ENCODE measurements at places on chromosomes 7 and 10.

DNA sequence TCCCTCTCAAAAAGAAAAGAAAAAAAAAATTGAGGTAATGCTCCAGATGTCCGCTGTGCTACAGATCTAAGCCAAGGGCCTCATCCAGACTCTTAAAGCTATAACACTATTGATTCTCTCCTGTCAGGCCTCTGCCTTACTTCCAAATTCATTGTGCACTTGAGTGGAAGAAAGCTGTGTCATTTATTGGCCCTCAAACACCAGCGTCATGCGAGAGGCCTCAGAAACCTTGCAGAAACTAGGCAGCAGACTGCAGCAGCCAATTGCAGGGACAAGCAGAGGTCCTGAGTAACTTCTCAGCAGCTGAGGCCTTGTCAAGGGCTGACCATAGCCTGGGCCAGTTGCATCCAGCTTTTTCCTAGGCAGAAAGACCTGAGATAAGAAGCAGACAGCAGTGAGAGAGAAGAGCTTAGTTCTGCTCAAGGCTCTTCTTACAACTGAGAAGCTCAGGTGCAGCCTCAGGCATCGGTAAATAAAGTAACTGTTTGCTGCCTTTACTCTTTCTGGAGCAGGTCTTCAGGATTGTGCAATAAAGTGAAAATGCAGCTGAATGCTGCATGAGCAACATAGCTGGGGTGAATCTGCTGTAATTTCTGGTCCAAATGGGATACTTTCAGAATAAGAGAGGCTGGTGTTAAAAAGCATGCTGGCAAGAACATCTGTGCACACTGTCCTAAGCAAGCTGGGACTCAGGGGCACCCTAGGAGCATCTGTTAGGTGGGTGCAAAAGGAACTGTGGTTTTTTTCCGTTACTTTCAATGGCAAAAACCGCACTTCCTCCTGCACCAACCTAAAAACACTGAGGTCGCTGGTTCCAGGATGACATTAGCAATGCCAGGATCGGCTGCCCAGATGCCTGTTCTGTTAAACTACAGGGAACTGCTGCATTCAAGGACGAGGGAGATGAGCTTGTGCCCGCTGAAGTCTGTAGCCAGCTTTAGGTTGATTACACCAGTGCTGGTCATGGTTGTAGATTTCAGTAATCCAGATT is 181.8 kb upstream of the PFKP start:
- DNase-seq, result no peak

DNA sequence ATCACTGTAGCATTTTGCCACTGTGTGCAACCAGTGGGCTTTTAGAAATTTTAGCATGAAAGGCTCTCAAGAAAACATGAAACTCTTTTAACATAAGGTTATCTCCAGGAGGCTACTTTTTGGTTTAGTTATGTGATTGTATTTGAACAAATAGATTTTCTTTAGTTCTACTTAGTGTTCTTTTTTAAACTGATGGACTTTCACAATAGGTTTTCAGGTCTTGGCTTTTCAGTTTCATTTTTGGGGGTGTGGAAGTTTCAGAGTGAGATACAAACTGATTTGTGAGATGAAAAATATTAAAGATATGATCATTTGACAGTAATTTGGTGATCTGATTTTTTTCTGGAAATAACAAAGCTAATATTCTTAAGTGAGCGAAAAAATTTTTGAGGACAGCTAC is 344.1 kb downstream of the PHF14 start:
- DNase-seq, result no peak

DNA sequence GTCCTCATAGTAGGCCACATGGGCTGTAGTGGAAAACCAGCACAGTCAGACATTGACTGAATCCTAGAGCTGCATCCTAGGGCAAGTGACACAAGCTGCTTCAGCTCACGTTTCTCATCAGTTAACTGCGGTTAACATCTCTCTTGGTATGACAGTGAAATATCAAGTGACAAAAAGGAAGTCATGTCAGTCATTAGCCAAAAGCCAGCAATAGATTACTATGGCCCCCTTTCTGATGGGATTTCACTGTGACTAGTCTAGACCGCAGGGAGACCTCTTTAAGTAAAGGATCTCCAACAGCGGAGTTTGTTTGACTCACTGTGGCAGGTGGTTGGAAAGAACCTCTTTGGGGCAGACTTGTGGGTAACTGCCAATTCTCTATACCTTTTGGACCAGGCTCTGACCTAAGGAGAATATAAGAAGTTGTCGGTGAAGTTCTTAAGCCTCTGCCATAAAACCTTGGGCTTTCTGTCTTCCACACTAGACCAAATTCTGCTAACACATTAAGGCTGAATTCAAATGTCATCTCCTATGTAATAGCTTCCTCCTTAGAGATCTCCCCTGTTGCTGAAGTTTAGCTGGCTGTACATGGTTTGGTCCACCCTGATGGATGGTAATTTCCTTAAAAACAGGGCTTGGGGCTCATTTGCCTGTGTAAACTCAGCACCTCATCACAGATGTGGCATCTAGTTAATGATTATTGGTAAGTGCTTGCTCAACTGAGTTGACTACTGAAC is 115.3 kb downstream of the SGMS1 start:
- DNase-seq, result no peak

GRCh38 chr7:2501947-2502646 is 17.5 kb upstream of the LFNG start:
- no peak for DNase-seq

DNA sequence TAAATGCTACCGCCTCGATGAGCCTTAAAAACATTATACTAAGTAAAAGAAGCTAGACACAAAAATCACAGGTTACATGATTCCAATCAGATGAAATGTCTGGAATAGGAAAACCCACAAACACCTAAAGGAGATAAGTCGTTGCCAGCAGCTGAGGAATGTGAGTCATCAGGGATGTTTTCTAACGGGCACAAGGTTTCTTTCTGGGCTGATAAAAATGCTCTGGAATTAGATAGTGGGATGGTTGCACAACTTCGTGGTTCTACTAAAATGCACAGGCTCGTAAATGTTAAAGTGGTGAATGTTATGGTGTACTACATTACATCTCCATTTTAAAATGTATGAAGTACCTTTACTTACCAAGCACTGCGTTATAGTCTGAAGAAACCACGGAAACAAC is 9.7 kb downstream of the ABLIM1 start:
- DNase-seq, result no peak

Data from CD4-positive, alpha-beta T cell (primary cell).